ENCODE measurements at places on chromosomes 6 and 20. TPM values are rescaled to one million over a fixed set of nuclear protein-coding genes. Genes with fewer than 3 reads are reported as not detected.

Gene IP6K3
- 0.20 TPM for total RNA-seq

Gene ERGIC3
- 518 TPM for total RNA-seq

Gene ZNF165
- total RNA-seq: 0.13 TPM

Gene ARMH2
- total RNA-seq: not detected

Gene TFAP2A
- total RNA-seq: 1.3 TPM

Gene SEMG1
- total RNA-seq: not detected

Gene OLIG3
- total RNA-seq: not detected

Gene KHDC1L
- not detected for total RNA-seq

Gene HLA-DRB5
- total RNA-seq: not detected

Gene TUBB2A
- total RNA-seq: 75.9 TPM

Gene FBXL4
- total RNA-seq: 16.8 TPM

Gene BPIFB2
- not detected for total RNA-seq

Gene PTGIS
- total RNA-seq: 121 TPM

Gene RBM24
- total RNA-seq: 2.9 TPM

Gene CST1
- 31.1 TPM for total RNA-seq

Gene PTCHD4
- 4.4 TPM for total RNA-seq
